ENCODE measurements at places on chromosomes 6 and 20.

DNA sequence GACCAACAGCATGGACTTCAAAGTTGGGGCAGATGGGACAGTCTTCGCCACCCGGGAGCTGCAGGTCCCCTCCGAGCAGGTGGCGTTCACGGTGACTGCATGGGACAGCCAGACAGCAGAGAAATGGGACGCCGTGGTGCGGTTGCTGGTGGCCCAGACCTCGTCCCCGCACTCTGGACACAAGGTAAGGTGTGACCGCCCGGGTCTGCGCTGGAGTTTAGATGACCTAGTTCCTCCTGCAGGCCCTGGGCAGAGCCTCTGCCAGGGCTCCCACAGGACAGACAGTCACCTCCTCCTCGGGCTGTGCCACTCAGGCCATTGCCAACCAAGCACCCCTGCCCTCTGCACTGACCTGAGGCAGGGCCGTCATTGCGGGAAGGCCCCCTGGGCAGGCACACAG is 322.1 kb downstream of the TAF4 start:
- DNase-seq: no peak

- no peak for DNase-seq
Observed at GRCh38 chr20:20969701-20970280, 136.4 kb downstream of the LINC00237 start.

GRCh38 chr20:7693761-7694160 is 246.5 kb downstream of the HAO1 start:
- DNase-seq: no peak

GRCh38 chr6:85273870-85274269 is 176.0 kb upstream of the NT5E start:
- DNase-seq: no peak

GRCh38 chr6:31970604-31971271 is 1.2 kb downstream of the DXO start:
- DNase-seq: no peak

DNA sequence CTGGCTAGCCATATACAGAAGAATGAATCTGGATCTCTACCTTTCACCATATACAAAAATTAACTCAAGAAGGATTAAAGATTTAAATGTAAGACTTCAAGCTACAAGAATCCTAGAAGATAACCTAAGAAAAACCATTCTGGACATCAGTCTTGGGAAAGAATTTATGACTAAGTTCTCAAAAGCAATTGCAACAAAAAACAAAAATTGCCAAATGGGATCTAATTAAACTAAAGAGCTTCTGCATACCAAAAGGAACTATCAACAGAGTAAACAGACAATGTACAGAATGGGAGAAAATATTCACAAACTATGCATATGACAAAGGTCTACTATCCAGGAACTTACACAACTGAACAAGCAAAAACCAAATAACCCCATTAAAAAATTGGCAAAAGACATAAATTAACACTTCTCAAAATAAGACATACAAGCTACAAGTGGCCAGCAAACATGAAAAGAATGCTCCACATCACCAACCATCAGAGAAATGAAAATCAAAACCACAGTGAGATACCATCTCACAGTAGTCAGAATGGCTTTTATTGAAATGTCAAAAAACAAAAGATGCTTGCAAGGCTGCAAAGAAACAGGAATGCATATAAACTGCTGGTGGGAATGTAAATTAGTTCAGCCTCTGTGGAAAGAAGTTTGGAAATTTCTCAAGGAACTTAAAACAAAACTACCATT is 66.8 kb upstream of the RSPO3 start:
- DNase-seq: no peak

GRCh38 chr20:20499439-20499838 is 131.5 kb downstream of the INSM1 start:
- no peak for DNase-seq

- DNase-seq: no peak
Observed at GRCh38 chr6:105568751-105569150, 165.9 kb upstream of the PREP start.

DNA sequence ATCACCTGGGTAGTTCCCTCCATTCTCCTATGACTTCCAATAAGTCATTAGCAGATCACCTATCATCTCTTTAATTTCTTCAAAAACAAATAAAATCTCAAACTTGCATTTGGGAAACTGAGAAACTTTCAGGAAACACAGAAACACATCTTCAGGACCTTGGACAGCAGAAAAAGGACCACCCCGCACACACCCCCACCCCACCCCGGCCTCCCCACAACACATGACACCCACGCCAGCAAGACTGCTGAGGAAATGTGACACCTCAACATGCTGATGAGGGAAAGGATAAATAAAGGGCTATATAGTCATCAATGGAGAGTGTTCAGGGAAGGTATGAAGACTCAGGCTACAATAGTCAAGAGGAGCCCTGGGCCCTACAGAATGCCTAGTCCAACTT is 15.6 kb upstream of the TRIM39 start:
- DNase-seq: no peak
